Karpas-422 (cell line): ENCODE measurements at places on chromosomes 7 and 10.

DNA sequence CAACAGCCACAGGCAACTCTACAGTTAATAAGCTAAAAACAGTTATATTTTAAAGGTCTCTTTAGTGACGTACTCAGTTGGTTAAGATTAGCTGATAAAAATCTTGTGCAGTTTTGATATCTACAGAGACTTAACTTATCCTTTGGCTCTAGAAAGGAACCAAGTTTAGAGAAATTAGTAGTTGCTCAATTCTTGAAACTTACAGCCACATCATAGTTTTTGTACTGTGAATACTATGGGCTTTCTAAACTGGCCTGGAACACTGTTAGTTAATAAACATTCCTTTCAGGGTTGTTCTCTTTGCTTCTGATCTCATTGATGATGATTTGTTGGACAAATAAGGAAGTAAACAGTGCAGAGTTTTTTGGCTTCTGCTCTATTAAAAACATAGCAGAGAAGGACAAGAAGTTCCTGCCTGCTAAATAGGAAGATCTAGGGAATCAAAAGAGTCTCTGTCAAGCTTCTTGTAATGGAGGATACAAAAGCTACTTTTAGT is 73.1 kb downstream of the MKLN1 start:
- no peaks in the 10 kb centered on the region for H3K4me1 ChIP-seq
- no peak overlapping the region for H3K27ac ChIP-seq
- H3K36me3 ChIP-seq, result peaks cover 54% of the 10 kb centered on the region
- no peaks in the 10 kb centered on the region for H3K27me3 ChIP-seq
- DNase-seq, result no peak

- peak overlapping the region; percentile 92 for H3K4me3 ChIP-seq
- peaks cover 12% of the 10 kb centered on the region; the same call in 1 of the 2 replicates for H3K36me3 ChIP-seq
- peaks cover 20% of the 10 kb centered on the region for H3K4me1 ChIP-seq
- no peak for DNase-seq
- peak overlapping the region; percentile 64 for H3K27ac ChIP-seq
- H3K27me3 ChIP-seq, result no peaks in the 10 kb centered on the region
Measured at GRCh38 chr10:42781893-42782445, 626 bp upstream of the BMS1 start.

DNA sequence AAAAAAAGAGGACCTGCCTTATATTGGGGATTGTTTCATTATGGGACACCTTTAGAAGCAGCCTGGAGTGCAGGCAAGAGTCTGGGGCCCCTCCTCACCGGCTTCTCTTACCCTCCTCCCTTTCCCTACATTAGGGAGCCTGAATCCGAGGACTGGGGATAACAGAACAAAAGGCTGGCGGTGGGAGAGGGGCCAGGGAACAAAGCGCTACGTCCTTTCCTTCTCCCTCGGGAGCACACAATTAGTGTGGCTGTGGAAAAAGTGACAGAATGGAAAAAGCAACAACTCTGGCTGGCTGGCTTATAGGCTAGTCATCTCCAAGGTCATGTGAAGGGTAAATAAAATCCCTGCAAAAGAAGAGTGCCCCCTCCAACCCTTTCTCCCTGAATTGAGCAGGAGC is 74.7 kb downstream of the LSM5 start:
- H3K36me3 ChIP-seq, result no peaks in the 10 kb centered on the region
- H3K27ac ChIP-seq, result no peak overlapping the region
- DNase-seq, result no peak
- H3K27me3 ChIP-seq, result no peaks in the 10 kb centered on the region

DNA sequence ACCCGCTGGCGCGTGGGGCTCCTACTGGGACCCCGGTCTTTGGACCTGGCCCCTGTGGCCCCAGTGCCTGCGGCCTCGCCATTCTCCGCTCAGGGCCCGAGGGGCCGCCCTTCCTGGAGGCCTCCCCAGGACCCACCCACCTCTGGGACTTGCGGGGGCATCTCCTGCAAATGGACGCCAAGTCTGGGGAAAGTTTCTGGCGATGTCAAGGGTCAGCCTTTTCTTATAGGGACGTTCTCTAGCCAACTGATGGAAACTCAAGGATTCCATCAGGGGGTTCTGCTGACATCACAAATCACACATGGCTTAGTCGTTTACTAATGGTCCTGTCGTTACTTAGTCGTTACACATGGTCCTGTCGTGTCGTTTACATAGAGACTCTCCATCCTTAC is 57.7 kb upstream of the RHOBTB1 start:
- H3K4me1 ChIP-seq, result no peaks in the 10 kb centered on the region
- no peak overlapping the region for H3K27ac ChIP-seq
- H3K27me3 ChIP-seq, result no peaks in the 10 kb centered on the region
- H3K4me3 ChIP-seq, result no peak overlapping the region
- DNase-seq, result no peak
- no peaks in the 10 kb centered on the region for H3K36me3 ChIP-seq

- no peak for DNase-seq
- H3K4me1 ChIP-seq, result peaks cover 15% of the 10 kb centered on the region
- no peaks in the 10 kb centered on the region for H3K36me3 ChIP-seq
- H3K27me3 ChIP-seq, result no peaks in the 10 kb centered on the region
Measured at GRCh38 chr10:72085166-72085565, 3.2 kb downstream of the SPOCK2 start.

DNA sequence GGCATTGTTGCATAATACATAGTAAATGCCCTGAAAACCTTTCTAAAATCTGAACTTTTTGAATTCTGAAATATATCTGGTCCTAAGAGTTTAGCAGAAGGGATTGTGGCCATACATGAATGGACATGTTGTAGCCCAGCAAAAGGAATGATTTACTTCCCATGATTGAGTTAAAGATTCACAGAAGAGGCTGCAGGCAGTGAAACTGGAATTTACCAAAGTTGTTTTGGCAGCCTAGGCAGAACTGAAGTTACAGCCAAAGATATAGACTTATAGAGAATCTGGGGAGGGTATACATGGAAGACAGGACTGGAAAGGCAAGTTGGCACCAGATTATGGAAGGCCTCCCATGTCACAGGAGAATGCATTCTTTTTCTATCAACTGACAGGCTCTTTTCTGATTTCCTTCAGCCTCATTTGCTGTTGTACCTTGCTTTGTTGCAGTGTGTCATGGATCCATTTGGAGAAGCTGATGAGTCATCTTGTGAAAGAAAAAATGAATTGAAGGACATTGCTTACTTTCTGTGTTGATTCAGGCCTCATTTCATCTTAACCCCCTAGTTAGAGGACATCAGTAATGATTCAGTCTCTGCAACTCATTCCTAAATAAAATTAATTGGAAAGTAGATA is 356.2 kb upstream of the LRGUK start:
- no peaks in the 10 kb centered on the region for H3K36me3 ChIP-seq
- no peak overlapping the region for H3K27ac ChIP-seq
- H3K4me1 ChIP-seq, result peaks cover 7% of the 10 kb centered on the region
- DNase-seq, result no peak

DNA sequence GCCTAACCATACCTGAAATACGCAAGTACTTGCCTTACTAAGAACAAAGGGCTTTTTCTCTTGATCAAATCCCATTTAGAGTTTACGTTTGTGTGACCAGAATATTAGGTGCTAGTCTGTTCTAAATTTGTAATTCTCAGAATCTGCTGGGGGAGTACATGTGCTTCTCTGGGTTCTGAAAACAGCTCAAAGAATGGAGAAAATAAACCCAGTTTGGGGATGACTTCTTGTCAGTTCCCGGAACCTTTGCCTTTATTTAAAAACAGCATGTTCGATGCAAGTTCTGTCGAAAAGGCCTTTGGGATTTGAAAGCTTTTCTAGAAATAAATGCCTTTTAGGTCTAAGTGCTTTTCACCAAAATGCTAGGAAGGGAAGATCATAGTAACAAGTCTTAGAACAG is 147.0 kb downstream of the ARID5B start:
- no peaks in the 10 kb centered on the region for H3K36me3 ChIP-seq
- H3K27ac ChIP-seq, result no peak overlapping the region
- no peak for DNase-seq
- H3K27me3 ChIP-seq, result no peaks in the 10 kb centered on the region
- peaks cover 81% of the 10 kb centered on the region for H3K4me1 ChIP-seq

GRCh38 chr7:98698976-98699375 is 81.9 kb downstream of the NPTX2 start:
- no peak overlapping the region for H3K4me3 ChIP-seq
- H3K27me3 ChIP-seq, result no peaks in the 10 kb centered on the region; the same call in 1 of the 2 replicates
- peaks cover 45% of the 10 kb centered on the region for H3K4me1 ChIP-seq
- H3K27ac ChIP-seq, result no peak overlapping the region
- no peak for DNase-seq

- no peak within 1 kb of the TSS for H3K27ac ChIP-seq
- H3K36me3 ChIP-seq, result no peaks in the 10 kb centered on the region
- H3K4me3 ChIP-seq, result no peak within 1 kb of the TSS
- no peaks in the 10 kb centered on the region for H3K27me3 ChIP-seq
Measured at GRCh38 chr7:1458683-1459511, at the start of gene MICALL2. TSS of gene MICALL2 (minus strand) at chr7:1459470. CDS start at chr7:1459326, 144 bp downstream.

GRCh38 chr10:69816521-69816920 is 14.8 kb downstream of the COL13A1 start:
- no peaks in the 10 kb centered on the region for H3K4me1 ChIP-seq
- no peak overlapping the region for H3K27ac ChIP-seq
- DNase-seq, result no peak
- no peaks in the 10 kb centered on the region for H3K36me3 ChIP-seq
- H3K27me3 ChIP-seq, result no peaks in the 10 kb centered on the region

DNA sequence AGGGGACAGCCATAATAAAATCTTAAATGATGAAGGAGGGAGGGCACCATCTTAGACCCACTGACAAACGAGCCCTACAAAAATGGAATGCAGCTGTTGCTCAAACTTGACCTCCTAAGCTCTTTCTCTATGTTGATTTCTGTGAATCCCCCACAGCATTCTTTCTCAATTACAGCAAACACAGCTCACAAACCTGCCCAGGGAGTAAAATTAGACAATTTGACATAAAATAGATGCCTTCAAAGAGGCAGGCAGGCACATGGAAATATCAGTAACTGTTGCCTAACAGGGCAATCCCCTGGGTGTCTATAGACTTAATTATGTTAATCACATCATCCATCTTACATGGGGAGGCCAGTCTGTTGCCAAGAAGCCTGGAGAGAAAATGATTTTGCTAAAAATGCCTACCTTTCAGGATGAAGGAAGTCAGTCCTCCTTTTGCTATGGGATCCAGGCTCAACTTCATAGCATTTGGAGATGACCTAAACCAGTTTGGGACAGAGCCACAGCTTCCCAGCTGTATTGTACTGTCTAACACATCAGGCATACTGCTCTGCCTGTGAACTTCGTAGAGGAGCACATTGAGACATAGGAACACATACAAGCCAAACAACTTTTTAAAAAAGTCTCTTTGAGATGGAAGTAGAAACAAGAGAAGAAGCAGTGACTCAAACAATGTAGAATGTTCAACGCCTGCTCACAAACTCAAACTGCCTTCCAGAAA is 1177.4 kb downstream of the SORCS1 start:
- H3K27me3 ChIP-seq, result no peaks in the 10 kb centered on the region
- no peaks in the 10 kb centered on the region for H3K36me3 ChIP-seq
- no peak overlapping the region for H3K4me3 ChIP-seq
- no peak overlapping the region for H3K27ac ChIP-seq

DNA sequence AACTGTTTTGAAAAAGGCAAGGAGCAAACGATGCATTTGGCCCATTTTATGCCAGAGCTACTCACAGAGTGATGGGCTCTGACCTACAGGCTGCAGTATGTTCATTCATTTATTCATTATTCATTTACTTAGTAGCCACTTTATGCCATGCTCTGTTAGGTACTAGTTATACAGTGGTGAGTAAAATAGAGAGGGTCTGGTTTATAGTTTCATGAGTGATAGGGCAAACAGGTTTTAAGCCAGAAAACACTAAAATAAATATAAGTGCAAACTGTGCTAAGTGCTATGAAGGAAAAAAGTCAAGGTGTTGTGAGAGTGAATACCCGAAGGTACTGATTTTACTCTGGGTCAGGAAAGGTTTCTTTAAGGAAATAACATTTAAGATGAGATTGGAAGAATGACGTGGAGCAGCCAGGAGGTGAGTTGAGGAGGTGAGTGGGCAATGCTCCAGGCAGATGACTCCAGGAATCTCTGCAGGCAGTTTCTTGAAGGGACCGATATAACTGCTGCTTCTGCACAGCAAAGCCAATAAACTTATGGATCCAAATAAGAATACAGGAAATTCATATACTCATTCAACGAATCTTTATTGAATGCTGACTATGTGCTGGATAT is 56.9 kb upstream of the FAM133B start:
- H3K27me3 ChIP-seq, result no peaks in the 10 kb centered on the region
- H3K36me3 ChIP-seq, result no peaks in the 10 kb centered on the region

DNA sequence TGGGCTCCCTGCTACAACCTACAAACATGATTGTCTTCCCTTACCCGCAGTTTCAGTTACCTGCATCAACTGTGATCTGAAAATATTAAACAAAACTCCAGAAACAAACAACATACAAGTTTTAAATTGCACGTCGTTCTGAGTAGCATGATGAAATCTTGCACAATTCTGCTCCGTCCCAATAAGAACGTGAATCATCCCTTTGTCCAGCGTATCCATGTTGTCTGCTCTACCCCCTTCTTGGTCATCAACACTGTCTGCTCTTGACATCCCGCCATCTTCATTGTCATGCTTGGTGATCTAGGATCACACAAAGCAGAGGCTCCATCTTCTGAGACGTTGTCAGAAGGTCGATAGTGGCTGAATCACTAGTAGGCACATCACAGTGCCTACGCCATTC is 53.9 kb downstream of the ACADSB start:
- H3K4me1 ChIP-seq, result no peaks in the 10 kb centered on the region
- no peaks in the 10 kb centered on the region for H3K27me3 ChIP-seq
- no peak overlapping the region for H3K4me3 ChIP-seq
- no peak for DNase-seq
- no peaks in the 10 kb centered on the region for H3K36me3 ChIP-seq
- no peak overlapping the region for H3K27ac ChIP-seq

DNA sequence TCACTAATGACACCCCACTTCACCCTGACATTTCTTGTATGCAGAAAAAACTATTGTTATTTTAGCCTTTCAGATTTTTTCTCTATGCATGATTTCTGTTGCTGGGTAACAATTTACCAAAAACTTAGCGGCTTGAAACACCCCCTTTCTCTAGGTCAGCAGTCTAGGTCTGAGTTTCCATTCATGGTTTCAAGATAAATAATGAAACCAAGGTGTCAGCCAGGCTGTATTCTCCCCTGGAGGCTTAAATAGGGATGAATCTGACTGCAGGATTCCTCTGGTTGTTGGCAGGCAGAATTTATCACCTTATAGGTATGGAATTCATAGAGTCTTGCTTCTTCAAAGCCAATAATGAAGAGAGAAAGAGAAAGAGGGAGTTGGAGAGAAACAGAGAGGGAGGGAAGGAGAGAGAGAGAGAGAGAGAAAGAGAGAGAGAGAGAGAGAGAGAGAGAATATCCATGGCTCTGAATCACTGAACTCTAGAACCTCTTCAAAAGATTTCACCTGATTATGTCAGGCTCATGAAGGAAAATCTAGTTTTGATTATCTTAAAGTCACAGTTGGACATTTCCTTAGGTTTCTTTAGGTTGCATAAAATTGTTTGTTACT is 1224.6 kb upstream of the LRRTM3 start:
- H3K36me3 ChIP-seq, result no peaks in the 10 kb centered on the region
- H3K27ac ChIP-seq, result no peak overlapping the region
- no peaks in the 10 kb centered on the region for H3K27me3 ChIP-seq
- DNase-seq, result no peak
- no peak overlapping the region for H3K4me3 ChIP-seq

GRCh38 chr7:138934861-138935260 is 46.3 kb downstream of the KIAA1549 start:
- DNase-seq, result no peak
- H3K36me3 ChIP-seq, result no peaks in the 10 kb centered on the region
- no peak overlapping the region for H3K4me3 ChIP-seq
- no peak overlapping the region for H3K27ac ChIP-seq
